Dorsolateral prefrontal cortex (tissue), 122 donors: ENCODE measurements at places on chromosomes 12 and 14. TPM values are rescaled to one million over a fixed set of nuclear protein-coding genes. Genes with fewer than 3 reads are reported as not detected.

ALX1 gene
- not detected for total RNA-seq

DNA sequence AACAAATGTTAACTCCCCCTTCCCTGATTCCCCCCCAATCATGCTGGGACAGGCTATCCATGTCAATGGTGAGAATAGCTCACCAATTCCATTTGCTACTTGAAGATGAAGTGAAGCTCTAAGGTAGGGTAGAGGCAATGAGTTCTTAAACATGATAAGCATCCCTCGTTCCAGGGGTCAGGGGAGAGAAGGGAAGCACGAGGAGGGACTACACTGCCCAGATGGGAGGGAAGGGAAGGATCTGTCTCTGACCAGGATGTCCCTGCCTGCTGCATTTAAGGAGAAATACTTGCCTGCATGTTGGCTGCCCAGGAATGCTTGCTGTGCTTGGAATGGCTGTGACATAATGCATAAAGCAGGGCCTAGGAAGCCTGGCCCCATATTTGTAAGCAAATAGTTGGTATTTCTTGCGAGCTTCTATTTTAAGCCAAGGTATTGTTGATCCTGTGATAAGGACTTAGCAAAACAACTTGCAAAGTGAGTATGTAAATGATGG, 155.1 kb downstream of the CEP83 start:
- no peak for DNase-seq

GRCh38 chr14:100849115-100849781, 23.3 kb downstream of the MEG3 start:
- no peak for DNase-seq

KRT82 gene
- not detected for total RNA-seq

CNTN1 gene
- 324 TPM for total RNA-seq

LALBA gene
- not detected for total RNA-seq

- no peak for DNase-seq
These were observed 62.6 kb downstream of the CHGA start for GRCh38 chr14:92985521-92985920.
